ENCODE measurements at places on chromosomes 6 and 20.

DNA sequence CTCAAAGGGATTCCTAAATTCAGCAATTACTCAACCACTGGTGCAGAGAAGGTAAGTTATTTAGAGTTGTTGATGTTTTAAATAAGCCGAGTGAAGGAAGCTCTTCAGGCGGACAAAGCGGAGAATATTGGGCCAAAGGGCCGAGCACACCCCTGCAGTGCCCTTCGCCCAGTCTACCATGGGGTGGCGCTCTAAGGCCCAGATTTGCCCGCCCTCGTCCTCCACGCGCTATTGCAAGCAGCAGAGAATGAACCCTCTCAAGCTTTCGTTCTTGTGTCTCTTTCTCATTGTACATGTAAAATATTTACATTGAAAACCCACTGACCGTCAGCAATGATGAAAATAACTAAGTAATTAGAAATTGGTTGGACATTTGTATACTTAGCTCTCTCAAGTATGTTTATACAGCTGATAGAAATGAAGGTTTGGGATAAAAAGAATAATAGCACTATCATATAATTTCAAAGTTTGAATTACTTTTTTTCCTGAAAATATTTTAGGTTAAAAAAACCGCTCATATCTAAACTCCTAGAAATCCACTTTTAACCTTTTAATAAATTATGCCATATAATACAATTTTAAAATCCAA lies 195.0 kb upstream of the CEP162 start:
- DNase-seq, result peak; percentile 84

GRCh38 chr20:17520583-17520982 lies 10.6 kb downstream of the BFSP1 start:
- no peak for DNase-seq

DNA sequence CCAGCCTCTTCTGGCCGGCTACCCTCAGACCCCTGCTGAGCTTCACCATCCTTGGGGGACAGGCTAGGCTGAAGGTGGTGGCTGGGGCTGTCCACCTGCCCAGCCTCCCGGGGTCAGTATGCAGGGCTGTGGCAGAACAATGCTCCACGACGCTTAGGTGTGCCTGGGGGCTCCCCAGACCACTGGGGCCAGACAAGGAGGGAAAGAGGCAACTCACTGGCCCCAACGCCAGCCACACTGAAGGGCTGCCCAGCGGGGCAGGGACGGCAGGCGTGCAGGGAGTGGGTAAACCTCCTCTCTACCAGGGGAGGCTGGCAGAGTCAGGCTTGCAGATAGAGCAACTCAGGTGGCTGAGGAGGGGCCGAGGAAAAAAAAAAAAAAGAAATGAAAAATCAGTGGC lies 11.5 kb upstream of the UBE2V1 start:
- DNase-seq, result no peak

DNA sequence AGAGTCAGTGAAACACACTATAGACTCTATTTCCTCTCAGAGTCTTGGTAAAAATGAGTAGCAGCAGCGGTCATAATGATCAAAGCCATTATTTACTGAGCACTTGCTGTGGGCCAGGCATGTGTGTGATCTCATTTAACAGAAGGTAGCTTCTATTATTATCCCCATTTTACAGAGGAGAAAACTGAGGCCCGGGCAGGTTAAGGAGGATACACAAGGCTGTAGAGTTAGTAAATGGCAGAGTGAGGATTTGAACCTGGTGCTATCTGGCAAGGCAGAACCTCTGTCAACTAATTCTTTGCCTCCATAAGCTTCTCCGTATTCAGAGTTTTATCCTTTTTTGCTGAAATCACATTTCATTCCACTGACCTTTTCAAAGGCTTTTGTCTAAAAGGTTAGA lies 122.2 kb upstream of the SALL4 start:
- no peak for DNase-seq

GRCh38 chr6:97240222-97240621 lies 42.8 kb downstream of the MMS22L start:
- DNase-seq, result no peak
